T-helper 2 cell treated with Interferon-gamma antibody and Interleukin-4, amounts not matched to agents 5 μg/mL and 100 μg/mL, for 36 hours (primary cell): ENCODE measurements at places on chromosomes 6 and 20.

GRCh38 chr6:34381081-34381480, 11.4 kb downstream of the NUDT3 start:
- DNase-seq, result no peak

GRCh38 chr6:135624402-135625295, 127.1 kb upstream of the AHI1 start:
- DNase-seq, result peak; percentile 68

DNA sequence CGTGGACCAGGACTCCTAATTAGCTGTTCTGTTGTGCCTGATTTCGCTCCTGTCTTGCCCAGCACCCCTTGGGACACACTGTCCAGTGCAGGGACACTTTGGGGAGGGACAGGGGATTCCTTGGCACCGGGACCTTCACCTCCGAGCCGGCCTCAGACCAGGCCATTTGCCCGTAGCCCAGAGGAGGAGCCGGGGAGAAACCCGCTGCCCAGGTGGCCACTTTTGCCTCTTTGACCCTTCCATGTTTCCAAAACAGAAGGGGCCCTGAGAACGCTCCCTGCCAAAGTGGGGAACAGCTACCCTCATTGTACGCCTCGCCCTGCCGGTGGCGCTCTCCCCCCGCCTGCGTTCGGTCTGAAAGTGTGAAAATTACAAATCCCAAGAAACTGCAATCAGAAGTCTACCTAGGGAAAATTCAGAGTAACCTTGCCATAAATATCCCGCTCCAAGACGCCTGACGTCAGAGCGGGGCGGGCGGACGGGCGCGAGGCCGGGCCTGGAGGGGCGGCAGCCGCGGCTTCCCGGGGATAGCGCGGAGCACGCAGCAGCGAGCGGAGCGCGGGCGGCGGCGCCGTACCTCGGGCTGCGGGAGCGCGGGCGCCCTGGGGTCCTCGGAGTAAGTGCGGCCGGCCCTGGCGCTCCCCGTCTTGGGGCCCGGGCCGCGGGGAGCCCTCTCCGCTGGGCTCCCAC, at the start of gene DAAM2:
Gene DAAM2, plus strand, starts transcription at position 527 of the 690 bp plus-strand sequence. CDS start 63,927 bp downstream, outside the sequence.
- no peak for DNase-seq

GRCh38 chr20:41570557-41570956, 47.6 kb downstream of the CHD6 start:
- no peak for DNase-seq

DNA sequence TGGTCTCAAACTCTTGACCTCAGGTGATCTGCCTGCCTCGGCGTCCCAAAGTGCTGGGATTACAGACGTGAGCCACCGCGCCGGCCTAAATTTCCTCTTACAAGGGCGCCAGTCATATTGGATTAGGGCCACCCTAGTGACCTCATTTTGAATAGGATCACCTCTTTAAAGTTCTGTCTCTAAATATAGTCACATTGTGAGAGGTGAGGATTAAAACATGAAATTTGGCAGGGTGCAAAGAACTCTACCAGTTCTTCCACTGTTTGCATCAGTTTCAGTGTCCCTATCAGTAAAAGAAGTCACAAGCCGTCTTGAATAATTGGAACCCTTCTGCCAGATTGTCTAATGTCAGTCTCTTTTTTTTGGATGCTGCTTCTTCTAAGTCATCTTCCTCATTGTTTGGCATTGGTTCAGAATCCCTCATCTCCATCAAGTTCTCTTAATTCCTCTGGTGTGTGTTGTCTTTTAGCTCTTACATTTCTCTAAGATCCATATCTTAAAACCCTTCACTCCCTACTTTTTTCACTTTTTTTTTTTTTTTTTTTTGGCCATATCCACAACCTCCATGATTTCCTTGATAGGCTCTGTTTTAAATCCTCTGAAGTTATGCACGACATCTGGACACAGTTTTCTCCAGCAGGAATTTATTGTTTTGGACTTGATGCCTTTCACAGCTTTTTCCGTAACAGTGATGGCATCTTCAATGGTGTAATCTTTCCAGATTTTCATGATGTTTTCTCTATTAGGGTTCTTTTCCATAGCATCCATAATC, 56.8 kb downstream of the NCOA3 start:
- DNase-seq, result no peak

DNA sequence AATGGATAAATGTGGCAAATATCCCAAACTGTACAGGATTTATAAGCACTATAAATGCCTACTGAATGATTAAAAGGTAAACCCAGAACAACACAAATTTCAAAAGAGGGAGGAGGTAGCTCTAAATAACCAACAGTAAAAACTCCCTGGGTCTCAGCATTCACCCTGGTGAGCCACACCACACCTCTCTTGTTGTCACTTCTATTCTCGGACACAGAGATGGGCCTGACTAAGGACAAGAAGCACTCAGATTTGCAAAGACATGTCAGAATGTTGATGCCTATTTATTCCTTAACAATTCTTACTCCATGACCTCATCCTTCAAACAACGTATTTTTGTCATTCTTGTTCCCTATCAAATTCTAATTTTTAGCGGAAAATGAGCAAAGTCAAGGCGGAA, 14.7 kb downstream of the TNFRSF21 start:
- DNase-seq, result no peak

DNA sequence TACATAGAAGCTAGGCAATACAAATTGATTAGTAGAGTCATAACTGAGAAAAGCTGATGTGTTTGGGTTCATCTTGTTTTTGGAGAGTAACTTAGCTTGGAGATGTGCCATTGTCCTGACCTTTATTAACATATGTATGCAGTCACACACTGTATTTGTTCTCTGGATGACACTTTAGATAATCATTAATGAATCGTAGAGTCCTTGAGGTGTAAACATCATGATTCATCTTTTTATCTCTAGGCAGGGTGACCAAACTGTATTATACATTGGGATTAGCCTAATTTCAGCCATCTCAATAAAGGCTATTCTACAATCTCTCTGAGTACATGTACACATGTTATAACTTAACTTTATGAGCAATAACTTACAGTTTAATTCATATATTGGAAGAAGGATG, 3.6 kb upstream of the MTCL3 start:
- DNase-seq, result no peak

GRCh38 chr6:46338131-46338530, 153.1 kb downstream of the RCAN2 start:
- no peak for DNase-seq

DNA sequence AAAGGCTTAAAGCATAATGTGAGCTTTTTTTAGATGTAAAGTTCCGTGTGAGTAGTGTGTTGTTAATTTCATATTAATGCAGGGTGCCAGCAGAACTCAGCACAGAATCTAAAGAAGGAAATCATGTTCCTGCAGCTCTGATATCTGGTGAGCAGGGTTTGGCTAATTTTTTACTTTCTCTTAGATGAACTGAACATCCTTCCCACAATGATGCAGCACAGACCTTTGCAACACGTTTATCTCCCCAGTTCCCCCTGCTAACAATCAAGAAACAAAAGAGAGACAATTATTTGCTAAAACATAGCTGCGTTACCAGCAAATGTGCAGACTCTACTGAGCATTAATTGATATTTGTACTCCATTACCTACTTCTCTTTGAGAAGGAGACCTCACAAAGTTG, 39.1 kb upstream of the ATXN1 start:
- no peak for DNase-seq

- peak; percentile 24 for DNase-seq
Measured at GRCh38 chr20:56373942-56374341, 15.2 kb downstream of the FAM210B start.

GRCh38 chr20:35462351-35462750, 7.0 kb downstream of the CEP250 start:
- DNase-seq, result no peak

DNA sequence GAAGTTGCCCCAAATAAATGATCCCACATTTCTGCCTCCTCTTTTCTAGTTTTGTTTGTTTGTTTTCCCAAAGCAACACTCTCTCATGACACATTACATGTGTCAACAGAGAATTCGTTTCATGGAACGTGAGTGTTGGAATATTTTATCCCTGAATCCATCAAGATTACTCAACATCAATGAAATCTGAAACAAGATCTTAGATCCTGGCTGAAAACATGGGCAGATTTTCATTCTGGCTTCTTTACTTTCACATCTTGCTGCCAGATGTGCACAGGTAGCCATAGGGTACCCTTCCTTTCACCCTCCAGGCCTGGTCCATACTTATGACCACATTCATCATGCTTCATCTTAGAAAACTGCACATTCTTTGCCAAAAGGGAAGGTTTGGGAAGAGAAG, 347.0 kb downstream of the DOK5 start:
- DNase-seq, result no peak

DNA sequence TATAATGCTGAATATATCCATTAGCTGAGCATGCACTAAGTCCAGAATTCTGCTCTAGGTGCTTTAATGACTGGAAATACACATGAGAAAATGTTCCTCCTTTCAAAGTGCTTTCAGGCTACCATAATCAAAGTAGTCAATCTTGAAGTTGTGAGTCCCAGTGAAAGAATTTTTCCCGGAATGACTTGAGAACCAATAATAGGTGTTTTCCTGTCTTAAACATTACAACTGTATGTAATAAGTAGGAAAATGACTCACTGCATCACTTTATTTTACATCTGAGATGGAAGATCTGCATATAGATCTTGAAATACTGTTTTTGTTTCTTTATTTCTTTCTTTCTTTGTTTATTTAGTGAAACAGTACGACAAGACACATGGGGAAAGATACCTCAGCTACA, 437.4 kb upstream of the JAG1 start:
- no peak for DNase-seq

DNA sequence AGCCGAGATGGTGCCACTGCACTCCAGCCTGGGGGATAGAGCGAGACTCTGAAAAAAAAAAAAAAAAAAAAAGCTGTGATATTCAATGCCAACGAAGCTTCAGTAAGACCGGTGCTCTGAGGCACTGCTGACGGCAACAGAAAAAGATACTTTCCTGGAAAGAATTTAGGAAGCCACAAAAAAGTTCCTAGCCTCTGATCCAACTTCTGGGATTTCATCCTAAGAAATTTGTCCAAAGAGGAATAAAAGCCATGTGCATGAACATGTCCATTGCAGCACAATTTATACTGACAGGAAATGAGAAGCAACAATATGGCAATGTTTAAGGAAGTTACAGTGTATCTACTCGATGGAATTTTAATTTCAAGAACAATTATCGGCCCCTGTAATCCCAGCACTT, 24.5 kb upstream of the CARMIL1 start:
- no peak for DNase-seq

GRCh38 chr6:157728183-157728881, 94.7 kb upstream of the SNX9 start:
- DNase-seq, result no peak
